ENCODE measurements at places on chromosomes 5 and 9.

DNA sequence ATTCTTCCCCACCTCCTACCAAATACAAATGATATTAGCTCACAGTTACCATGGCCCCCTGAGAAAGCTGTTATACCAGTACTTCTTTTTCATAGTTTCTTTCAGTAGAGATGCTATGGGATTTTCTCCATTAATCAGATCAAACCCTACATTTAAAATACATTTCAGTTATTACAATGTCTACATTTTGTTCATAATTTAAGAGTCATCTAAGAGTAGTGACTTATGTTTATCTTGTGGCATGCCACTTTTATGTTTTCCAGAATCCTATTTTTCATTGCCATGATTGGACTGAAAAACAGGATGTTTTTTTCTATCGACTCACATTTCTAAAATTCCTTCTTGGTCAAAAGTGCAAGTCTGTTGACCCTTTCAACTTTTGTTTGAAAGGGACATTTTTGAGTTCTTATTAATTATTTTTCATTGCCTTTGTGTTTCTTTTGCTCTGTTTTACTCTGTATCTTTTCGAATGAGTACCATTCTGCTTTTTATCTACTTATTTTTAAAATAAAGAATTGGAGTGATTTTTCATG lies 77.4 kb upstream of the ANXA1 start:
- no peak for DNase-seq

GRCh38 chr5:78738693-78739300 lies 90.2 kb upstream of the LHFPL2 start:
- no peak for DNase-seq

- no peak for DNase-seq
These were observed 2.1 kb downstream of the NR3C1 start for GRCh38 chr5:143401227-143402016.

DNA sequence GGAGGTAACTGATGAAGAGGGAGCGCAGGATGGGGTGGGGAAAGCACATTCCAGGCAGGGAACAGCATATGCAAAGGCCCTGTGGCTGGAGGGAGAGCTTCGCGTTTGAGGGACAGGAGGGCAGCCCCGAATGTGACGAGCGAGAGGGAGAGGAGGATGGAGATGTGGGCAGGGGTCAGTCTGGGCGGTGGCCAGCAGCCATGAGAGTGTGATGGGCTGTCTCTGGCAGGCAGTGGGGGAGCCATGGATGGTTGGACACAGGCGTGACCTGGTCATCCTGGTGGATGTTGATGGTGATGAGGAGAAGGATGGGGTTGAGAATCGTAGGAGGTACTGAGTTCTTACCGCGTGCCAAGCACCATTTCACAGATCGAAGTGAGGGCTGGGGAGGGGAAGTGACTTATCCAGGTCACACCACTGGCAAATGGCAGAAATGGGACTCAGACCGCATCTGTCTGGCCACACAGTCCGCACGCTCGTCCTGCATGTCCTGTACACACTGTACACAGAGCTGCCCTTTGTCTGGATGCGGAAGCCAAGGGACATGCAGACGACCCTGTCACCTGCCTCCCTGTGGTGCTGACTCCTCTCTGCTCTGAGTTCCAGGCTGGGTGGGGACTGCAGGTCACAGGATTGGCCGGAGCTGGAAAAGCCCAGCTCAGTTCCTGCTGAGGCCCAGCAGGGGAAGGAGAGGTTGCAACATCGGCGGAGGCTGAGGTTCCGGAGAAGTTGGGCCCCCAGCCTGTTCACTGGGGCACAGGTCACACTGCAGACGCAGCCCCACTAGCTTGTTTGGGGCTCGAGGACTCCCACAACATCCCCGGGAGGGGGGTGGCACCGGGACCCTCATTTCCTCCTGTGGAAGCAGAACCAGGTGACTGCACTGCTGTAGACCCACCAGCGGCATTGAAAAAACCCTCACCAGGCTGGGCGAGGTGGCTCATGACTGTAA lies 165.6 kb upstream of the IER5L start:
- DNase-seq, result no peak

GRCh38 chr5:131977212-131977604 lies 31.7 kb upstream of the MEIKIN start:
- no peak for DNase-seq

- DNase-seq, result no peak
These were observed 457.5 kb downstream of the ENC1 start for GRCh38 chr5:74183041-74183440.

DNA sequence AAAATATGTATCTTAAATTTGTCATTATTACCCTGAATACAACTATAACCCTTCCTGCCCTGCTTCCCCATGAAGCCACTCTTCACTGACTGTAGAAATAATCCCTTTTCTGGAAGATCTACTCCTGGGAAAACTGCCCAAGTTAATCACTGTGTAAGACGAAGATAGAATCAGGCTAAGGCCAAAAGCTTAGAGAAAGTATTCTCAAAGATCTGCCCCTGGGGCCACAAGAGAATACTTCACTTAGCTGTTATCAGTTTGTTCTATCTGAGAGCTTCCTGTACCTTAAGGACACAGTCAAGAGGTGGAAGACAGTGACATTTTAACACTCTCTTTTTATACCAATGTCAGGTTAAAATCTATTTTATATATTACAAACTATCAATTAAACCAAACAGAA lies 33.8 kb downstream of the RNF145 start:
- DNase-seq, result no peak

DNA sequence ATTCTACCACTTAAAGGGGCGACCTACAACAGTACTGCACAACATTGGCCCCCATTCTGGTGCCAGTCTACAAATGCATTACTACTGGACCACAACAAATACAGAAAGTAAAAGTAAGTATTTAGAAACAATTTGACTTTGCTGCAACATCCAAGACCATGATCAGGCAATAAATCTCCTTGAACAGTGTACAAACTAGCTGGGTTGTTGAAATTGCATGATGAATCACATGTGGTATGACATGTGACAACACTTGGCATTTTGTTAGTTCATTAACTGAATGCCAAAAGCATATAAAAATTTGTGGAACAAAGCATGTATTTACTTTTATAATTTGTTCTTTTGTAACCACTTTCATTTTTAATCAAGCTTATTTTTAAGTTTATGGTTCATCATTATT lies 270.5 kb downstream of the NFIB start:
- DNase-seq, result no peak

DNA sequence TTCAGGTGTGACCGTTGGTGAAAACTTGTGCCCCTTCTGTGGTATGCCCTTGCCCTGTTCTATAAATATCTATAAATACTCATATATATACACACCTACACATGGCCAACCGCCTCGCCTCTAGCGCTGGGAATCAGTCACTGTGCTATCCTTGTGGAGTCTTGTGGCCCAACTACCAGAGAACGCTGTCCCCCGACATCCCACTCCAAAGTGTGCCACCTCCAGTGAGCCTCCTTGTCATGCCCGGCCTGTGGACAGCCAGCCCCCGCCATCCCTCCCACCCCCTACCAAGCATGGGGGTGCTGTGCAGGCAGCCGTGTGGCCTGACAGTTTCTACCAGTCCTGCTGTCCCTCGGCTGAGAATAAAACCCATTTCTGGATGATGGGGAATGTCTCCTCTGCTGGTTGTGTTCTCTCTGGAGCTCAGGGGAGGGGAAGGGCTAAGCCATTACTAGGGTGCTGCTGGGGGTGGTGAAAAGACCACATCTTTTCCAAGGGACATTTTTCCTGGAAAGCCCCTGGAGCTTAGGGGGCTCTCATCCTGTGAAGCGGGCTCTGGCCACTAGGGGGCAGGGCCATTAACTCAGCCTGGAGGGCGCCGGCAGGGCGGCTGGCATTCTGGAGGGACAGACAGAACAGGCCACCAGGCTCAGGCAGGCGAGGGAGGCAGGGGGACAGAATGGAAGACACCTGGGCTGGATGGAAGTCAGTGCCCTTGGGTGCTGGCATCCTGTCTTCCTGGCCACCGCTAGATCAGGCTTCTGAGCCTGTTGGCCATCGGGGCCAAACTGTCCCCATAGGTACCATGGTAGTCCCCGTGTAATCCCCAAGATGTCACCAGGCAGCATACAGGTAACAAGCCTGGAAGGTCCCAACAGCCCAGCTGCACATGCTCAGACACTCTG lies 20.7 kb downstream of the GOLGA2 start:
- DNase-seq, result no peak

Data from AG09319 (cell line).